ENCODE measurements at places on chromosomes 11 and 22. TPM values are rescaled to one million over a fixed set of nuclear protein-coding genes. Genes with fewer than 3 reads are reported as not detected.

DNA sequence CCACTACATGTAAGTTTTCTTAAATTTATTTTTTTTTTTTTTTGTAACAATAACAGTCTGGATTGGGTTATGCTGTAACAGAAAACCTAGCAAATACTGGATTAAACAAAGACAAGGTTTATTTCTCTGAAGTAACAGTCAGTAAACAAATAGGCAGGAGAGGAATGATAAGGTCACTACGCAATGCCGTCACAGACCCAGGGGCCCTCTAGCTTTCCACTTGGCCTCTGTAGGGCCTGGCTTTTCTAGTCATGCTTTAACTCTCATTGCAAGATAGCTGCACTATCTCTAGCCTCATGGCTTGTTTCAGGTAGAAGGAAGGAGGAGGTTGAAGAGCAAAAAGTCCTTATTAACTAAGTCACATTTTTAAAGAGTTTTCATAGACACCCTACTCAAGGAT, 6.5 kb downstream of the OR10A6 start:
- DNase-seq = no peak

DNA sequence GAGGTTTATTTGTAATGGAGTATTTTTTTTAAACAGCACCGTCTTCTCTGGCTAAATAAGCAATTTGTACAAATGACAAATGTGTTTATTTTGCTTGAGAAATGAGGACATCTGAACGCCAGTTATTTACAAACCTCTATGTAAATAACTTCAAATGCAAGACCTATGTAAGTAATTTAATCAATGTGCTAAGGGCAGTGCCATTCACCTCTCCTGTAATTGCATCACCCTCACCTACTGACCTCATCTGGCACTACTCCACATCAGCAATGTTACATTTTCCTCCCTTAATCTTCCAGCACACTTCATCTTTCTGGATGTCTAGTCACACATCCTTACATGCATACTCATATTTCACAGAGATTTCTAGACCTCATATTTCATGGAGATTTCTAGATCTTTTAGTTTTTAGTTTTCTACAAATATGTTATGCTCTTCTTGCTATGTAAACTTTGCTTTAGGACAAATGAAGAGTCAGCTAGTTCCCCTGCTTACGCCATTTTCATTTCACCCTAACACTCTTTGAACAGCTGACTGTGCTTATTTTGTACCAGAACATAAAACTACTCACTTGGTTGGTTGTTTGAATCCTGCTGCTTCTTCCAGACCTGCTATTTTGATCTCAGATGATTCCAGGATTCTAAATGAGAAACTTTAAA, 238.6 kb downstream of the GRM5 start:
- DNase-seq = no peak

The PRG3 gene
- 0.48 TPM for polyA plus RNA-seq

The OR8B4 gene
- not detected for polyA plus RNA-seq
